Head of caudate nucleus (tissue), 42 donors: ENCODE measurements at places on chromosomes 7 and 10.

- DNase-seq: no peak
Observed at GRCh38 chr10:49651039-49651835, 28.2 kb upstream of the C10orf53 start.

DNA sequence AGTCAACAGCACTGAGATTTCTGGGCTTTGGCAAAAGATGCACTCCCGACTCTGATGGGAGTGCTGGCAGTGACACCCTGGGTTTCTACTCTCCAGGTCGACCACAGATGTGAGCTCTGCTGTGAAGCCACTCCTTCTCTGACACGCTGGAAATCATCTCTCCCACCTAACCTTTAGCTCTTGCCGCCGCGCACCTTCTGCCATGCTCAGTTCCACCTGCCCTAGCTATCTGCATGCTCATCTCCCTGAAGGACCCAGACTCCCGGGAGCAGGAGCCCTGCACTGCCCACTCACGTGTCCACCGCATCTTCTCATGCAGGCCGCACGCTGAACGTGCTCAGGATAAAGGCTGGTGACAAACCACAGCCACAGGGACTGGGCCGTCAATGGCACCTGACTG, 174.8 kb downstream of the TNS3 start:
- no peak for DNase-seq

DNA sequence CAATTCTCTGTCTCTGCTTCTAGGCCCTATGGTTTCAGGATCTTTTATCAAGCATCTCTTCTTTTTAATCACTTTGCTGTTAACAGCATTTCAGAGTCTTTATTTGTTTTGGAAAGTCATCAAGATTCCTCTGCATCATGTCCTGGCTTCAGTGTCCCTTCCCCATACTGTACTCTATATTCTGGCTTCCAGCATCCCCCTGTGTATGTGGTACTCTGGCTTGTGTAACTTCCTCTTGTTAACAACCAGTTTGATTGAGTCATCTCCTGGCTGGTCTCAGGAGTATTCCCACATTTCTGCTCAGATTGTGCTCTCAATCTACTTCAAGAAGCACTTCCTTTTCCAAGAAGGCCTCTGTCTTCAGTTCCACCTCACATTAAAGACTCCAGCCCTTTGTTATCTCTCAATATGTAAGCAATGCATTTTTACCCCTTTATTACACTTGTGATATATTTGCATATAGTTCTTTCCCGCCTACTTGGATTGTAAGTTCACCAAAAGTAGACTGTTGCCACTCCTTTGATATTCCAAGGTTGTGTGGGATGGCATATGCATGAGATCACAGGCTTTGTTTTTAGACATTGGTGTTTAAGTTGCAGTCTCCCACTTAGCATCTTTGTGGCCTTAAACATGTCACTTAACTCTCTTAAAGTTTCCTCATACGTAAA, 15.1 kb upstream of the ATE1 start:
- DNase-seq: no peak

- no peak for DNase-seq
Observed at GRCh38 chr7:55377162-55377817, 12.2 kb downstream of the LANCL2 start.

DNA sequence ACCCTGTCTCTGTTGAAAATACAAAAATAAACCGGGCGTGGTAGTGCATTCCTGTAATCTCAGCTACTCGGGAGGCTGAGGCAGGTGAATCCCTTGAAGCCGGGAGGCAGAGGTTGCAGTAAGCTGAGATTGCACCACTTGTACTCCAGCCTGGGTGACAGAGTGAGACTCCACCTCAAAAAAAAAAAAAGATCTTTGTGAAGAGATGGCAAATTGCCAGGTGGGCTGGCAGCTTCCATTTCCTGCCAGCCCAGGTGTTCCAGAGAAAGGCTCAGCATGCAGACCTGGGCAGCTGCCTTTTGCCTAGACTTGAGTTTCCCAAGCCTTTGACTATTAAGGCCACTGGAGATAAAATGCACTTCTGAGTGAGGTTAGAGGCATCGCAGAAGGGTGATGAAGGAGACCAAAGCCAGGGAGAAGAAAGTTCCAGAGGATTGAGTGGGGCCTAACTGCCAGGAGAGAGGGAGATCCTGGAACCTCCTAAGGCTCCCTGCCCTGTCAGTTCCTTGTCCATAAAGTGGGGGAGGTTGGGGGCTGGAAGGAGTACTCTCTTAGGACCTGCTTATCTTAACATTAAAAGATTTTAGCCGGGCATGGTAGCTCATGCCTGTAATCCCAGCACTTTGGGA, 10.0 kb upstream of the DDIT4 start:
- DNase-seq: no peak

GRCh38 chr7:159057647-159058046, 87.0 kb downstream of the VIPR2 start:
- DNase-seq: no peak

GRCh38 chr10:72074574-72075375, 13.6 kb downstream of the SPOCK2 start:
- DNase-seq: no peak

DNA sequence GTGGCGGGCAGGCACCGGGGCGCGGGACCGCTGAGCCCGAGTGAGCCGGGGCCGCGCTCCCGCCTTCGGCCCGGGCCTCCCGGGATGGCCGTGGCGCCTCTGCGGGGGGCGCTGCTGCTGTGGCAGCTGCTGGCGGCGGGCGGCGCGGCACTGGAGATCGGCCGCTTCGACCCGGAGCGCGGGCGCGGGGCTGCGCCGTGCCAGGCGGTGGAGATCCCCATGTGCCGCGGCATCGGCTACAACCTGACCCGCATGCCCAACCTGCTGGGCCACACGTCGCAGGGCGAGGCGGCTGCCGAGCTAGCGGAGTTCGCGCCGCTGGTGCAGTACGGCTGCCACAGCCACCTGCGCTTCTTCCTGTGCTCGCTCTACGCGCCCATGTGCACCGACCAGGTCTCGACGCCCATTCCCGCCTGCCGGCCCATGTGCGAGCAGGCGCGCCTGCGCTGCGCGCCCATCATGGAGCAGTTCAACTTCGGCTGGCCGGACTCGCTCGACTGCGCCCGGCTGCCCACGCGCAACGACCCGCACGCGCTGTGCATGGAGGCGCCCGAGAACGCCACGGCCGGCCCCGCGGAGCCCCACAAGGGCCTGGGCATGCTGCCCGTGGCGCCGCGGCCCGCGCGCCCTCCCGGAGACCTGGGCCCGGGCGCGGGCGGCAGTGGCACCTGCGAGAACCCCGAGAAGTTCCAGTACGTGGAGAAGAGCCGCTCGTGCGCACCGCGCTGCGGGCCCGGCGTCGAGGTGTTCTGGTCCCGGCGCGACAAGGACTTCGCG, 534 bp downstream of the FZD9 start:
- DNase-seq: no peak

GRCh38 chr7:131238347-131238931, 89.2 kb upstream of the MKLN1 start:
- DNase-seq: no peak

GRCh38 chr10:43913676-43914235, 265.1 kb upstream of the ZNF32 start:
- DNase-seq: no peak

GRCh38 chr7:7681191-7681935, 37.0 kb downstream of the RPA3 start:
- DNase-seq: no peak

DNA sequence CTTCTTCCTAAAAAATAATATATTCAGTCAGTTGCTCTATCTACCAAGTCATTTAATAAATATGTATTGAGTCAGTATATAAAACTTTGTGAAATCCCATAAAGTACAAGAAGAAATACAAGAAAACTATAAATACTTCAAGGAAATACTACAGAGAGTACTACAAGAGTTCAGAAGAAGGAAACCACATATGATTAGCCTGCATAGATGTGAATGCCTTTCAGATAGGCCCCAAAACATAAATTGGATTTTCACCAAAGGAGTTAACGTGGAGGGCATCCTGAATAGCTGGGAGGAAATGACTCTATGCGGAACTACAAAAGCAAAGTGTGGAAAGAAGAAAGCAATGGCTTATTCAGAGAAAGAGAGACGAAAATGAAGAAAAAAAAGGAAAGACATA, 120.1 kb downstream of the LRRN3 start:
- no peak for DNase-seq

GRCh38 chr7:116966601-116967000, 13.3 kb downstream of the ST7 start:
- no peak for DNase-seq

- DNase-seq: peak; percentile 75
Observed at GRCh38 chr10:101310529-101311184, 43.3 kb upstream of the BTRC start.

- DNase-seq: no peak
Observed at GRCh38 chr10:60778971-60779796, 906 bp downstream of the CDK1 start.

GRCh38 chr10:104322416-104322782, 15.9 kb downstream of the ITPRIP start:
- DNase-seq: no peak

DNA sequence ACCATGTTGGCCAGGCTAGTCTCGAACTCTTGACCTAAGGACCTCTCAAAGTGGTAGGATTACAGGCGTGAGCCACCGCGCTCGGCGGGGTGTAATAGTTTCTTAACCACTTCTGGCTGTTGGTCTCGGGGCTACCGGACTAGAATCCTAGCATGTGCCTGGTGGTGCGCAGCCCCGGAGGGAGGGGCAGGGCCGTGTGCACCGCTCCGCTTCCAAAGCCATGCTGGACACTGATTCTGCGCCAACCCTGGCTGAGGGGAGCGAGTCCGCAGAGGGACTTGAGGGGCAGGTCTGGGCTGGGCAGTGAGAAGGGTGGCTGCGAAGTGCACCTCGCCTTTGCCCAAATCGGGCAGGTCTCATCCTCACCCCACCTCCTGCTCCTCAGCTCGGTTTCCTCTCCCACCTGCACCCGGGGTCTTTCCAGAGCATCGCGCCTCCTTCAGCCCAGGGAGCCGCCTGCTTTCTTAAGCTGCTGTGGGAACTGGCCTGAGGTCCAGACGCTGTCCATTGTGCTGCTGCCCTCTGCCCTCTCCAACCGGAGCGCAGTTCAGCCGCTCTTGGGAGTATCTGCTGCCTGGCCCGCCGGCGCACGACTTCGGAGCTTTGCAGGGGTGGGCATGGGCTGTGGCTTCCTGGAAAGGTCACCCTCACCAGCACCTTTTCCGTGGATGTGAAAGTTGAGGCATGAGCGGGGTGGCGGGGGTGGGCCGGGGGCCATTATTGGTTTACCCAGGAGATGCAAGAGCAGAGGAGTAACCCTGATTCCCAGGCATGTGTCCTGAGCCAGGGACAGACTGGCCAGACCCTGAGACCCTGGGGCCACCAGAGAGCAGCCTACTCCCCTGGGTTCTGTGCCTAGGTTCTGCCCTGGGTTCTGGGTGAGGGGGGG, 422.6 kb upstream of the NUPR2 start:
- DNase-seq: no peak

DNA sequence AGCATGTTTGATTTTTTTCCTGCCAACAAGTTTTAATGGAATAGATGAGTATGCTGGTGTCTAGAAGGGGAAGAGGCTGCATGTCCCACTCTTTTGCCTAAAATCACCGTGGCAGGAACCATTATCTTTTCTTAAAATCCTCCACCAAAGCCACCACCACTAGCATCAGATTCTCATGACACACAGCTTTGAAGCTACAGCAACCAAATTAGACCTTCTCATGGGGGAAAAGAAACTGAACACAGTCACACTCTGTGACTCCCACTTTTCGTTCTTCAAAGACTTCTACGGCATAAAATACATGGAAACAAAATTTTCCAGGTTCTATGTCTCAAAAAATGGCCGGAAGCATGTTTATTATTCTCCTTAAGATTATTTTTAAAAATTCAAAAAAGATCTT, 81.8 kb downstream of the SGMS1 start:
- no peak for DNase-seq

GRCh38 chr10:124738441-124738840, 5.7 kb downstream of the FAM53B start:
- no peak for DNase-seq

DNA sequence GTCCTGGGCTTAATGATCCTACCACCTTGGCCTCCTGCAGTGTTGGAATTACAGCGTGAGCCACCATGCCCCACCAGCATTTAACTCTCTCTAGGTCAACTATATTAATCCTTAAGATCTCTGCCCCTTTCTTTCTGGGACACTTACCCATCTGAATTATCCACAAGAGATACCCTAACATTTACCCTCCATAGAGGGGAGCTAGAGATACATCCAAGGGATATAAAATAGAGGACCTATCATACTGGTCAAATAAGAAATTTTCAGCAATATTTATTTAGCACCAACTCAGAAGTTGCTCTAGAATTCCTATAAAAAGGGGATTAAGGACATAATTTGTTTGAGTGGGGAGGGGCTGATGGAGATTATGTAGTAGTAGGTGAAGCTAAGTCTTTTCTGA, 96.5 kb downstream of the OTUD1 start:
- DNase-seq: no peak

- no peak for DNase-seq
Observed at GRCh38 chr7:125122173-125122572, 192.5 kb upstream of the POT1 start.

- DNase-seq: no peak
Observed at GRCh38 chr7:139897422-139898090, 68.5 kb downstream of the TBXAS1 start.

DNA sequence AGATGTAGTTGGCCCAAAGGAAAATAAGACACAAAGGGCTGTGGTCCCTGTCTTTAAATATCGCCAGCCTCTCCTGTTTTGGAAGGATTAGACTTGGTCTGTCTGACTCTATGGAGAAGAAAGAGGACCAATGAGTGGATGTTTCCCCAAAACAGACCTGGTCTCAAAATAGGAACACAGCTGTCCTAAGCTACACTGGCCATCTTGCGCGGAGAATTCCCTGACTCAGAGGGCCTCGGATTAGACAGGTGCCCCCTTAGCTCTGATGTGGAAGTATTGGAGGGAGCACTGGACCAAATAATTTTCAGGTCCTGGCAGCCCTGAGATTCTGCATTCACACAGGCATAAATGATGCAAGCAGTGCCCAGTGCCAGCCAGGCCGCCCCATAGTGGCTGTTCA, 56.1 kb downstream of the CHST15 start:
- DNase-seq: no peak

DNA sequence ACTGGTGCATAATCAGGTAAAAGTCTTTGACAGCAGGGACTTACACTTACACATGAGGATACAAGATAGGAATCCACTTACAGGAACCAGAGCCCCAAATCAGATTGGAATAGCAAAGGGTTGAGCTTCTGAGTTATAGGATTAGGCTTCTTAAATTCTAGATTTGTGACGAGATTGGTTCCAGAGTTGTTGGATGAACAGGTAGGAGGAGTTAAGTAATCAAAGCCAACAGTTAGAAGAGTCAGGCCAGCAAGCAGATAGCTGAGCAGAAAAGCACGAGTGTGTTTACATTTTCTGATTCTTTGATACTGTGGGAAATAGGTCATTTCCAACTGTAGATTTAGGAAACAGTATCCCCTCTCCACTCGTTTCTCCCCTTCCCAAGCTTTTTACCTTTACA, 167.0 kb downstream of the MDFIC start:
- no peak for DNase-seq

GRCh38 chr10:25701652-25702051, 232.4 kb upstream of the MYO3A start:
- DNase-seq: no peak

GRCh38 chr10:6171881-6172695, 30.6 kb upstream of the PFKFB3 start:
- peak; percentile 78 for DNase-seq
